ELF-1 (cell line): ENCODE measurements at places on chromosomes 12 and 14.

- DNase-seq, result no peak
Measured at GRCh38 chr12:46181465-46181864, 87.4 kb downstream of the SLC38A1 start.

DNA sequence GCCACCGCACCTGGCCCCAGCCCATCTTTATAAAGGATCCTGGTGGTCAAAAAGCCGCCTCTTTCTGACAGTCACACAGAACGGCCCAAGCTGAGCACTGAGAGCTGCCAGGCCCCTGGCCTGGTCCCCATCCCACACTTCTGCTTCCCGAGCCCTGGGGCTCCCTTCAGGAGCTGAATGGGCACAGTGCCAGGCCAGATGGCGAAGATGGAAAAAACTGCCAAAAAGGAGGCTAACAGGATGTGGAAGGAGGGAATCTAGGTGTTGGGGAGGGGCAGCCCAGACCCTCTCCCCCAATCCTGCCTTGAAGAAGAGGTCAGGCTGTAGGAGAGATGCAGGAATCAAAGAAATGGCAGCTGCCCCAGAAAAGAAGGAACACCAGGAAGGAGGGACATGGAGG lies 5.0 kb downstream of the LPAR5 start:
- DNase-seq, result no peak

GRCh38 chr12:112677050-112677765 lies 114.3 kb upstream of the RPH3A start:
- DNase-seq, result no peak

DNA sequence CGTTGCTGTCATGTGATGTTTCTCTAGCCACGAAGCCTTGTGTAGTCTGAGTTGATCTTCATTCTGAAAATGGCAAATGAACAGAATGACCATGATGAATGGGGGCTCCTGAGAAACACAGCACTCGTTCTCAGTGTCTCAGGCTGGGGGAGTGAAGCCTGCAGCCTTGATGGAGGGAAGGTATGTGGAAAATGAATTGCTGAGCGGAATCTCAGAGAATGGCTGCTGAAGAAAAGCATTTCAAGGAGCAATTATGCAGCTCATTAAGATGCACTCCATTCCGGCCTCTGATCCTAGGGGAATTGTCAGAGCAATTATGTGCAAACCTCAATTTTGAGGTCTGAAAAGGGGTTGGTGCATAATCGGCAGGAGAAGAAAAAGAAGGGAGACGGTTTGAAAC lies 167.1 kb downstream of the CHST11 start:
- peak; percentile 24 for DNase-seq

DNA sequence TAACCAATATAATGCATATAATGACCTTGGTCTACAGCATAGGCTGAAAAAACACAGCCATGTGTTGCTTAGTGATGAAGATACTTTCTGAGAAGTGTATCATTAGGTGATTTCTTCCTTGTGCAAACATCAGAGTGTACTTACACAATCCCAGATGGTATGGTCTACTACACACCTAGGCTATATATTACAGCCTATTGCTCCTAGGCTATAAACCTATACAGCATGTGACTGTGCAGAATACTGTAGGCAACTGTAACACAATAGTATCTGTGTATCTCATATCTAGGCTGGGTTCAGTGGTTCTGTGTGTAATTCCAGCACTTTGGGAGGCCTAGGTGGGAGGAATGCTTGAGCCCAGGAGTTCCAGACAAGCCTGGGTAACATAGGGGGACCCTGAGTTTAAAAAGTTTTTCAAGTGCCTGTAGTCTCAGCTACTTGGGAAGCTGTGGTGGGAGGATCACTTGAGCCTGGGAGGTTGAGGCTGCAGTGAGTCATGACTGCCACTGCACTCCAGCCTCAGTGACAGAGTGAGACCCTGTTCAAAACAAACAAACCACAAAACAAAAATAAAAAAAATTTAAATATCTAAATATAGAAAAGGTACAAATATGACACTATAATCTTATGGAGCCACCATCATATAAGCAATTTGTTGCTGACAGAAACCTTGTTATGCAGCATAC lies 66.6 kb downstream of the GRIP1 start:
- no peak for DNase-seq

- no peak for DNase-seq
Measured at GRCh38 chr14:57161583-57162234, 107.0 kb downstream of the EXOC5 start.

GRCh38 chr12:68271346-68271745 lies 17.9 kb upstream of the IL22 start:
- no peak for DNase-seq

- no peak for DNase-seq
Measured at GRCh38 chr12:55112378-55112875, 13.8 kb upstream of the OR9K2 start.

GRCh38 chr14:95221531-95221930 lies 64.2 kb upstream of the DICER1 start:
- DNase-seq, result no peak

DNA sequence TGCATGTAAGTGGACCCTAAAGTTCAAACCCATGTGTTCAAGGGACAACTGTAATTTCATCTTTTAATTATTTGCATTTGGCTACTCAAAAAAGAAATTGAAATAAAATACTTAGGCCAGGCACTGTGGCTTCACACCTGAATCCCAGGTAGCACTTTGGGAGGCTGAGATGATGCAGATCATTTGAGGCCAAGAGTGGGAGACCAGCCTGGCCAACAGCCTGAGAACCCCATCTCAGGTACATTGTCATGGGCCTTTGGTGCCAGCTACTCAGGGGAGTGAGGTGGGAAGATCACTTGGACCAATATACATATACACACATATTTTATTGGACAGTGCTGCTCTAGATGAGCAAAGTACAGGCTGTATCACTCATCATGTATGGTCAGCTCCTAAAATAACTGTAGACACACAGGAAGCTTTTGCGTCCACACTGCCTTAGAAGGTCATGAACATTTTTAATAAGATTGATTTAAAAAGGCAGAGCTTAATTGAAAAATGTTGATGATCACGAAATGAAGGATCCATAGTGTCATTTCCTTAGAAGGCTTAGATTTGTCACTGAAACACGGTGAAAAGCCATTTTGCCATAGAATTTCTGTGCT lies 2.5 kb upstream of the ZCCHC8 start:
- DNase-seq, result no peak

DNA sequence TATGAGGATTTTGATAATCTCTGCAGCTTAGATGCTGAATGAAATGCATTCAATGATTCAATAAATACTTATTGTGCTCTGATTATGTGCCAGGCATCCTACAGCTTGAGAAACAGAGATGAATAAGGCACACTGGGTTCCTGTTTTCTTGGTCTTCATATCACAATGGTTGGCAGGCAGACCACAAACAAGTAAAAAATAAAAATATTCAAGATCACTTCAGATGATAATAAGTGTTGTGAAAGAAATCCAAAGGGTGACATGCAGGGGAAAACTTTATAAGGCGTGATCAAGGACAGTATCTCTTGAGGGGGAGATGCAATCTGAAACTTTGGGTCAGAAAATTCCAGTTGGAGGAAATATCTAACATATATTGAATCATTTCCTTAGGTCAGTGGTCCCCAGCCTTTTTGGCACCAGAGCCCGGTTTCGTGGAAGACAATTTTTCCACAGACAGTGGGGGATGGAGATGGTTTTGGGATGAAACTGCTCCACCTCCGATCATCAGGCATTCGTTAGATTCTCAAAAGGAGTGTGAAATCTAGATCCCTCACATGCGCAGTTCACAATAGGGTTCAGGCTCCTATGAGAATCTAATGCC lies 73.7 kb upstream of the RAP1B start:
- DNase-seq, result no peak

- peak; percentile 89 for DNase-seq
Measured at GRCh38 chr12:121811434-121812319, 7.9 kb downstream of the SETD1B start.

- DNase-seq, result no peak
Measured at GRCh38 chr14:38367922-38368321, 112.0 kb upstream of the CLEC14A start.

- peak; percentile 75 for DNase-seq
Measured at GRCh38 chr12:8038659-8039114, 6.2 kb downstream of the FOXJ2 start.

DNA sequence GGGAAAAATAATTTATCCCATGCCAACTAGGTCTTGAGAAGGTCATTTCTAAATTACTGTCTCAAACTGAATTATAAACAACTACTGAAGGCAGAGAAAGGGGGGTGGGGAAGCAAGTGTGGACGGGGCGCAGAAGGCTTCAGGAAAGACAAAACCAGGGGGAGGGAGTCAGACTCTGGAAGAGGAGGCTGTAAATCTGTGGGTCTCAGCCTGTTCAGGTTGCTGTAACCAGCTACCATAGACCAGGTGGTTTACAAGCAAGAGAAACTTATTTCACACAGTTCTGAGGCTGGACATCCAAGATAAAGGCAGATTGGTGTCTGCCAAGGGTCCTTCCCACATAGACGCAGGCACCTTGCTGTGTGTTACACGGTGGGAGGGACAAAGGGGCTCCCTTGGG lies 39.9 kb upstream of the FZD10 start:
- DNase-seq, result no peak

- DNase-seq, result peak; percentile 98
Measured at GRCh38 chr14:31456841-31457664, at the start of gene DTD2. Gene DTD2 (minus strand): TSS chr14:31457506. CDS start chr14:31457393, 113 bp downstream.

DNA sequence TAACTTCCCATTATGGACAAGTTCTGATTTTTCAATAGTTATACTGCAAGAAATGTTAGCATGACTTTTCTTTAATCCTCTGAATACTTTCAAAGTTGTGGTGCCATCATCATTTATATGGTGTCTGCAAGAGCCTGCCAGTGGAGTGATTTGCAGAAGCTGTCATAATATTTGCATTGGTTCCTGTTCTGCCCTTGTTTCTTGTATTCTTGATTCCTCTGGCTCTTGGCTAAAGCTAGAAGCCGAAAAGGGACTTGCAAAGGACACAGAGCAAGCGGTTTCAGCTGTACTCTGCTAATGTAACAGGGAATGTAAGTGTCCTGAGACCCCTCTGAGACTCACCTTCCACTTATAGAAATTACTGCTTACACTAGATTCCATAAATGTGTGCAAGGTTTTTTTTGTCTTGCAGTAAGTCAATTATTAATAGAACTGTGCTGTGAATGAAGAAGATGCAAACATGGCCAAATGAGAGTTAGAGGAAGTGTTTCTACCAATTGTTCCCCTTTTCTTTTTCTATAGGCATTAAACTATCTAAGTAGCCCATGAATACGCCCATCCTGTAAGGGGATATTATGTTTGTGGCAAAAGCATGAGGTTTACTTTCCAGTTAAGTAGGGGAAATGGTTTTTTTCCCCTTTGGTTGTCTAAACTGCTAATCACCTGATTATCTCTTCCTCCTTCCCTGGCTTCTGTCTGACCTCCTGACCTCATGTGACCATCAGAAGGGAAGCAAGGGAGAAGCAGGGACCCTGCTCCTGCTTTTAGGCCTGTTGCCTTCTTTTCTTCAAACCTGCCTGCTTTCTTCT lies 5.3 kb downstream of the DYRK4 start:
- no peak for DNase-seq
